ENCODE measurements at places on chromosomes 7 and 10.

DNA sequence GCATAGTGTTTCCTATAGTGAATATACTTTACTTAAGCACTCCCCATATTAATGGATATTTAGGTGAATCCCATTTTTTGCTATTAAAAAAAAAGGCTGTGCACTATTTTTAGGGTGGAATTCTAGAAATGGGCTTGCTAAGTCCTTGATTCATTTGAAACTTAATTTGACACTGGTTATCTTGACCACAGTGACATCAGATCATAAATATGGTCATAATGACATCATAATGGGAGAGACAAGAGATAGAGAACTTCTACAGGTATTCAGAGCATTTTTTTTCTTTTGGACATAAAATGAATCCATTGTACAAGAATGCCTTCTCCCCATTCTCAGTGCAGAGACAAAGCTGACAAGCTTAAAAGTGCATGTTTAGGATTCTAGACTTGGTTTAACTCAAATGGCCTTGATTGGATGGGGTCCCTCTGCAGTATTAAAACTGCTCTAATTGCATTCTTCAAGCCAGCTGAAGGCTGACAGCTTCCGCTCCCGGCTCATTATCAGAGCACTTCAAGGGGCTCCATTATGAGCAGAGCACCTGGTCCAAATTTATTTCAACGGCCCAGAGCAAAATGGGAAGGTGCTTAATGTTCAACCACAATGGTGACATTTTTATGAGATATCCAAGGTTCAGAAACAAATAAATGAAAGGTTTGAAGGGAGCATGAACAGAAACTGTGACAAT, 104.8 kb downstream of the JAZF1 start:
- no peak for DNase-seq

GRCh38 chr10:88149906-88150305, 286.5 kb downstream of the PTEN start:
- no peak for DNase-seq

GRCh38 chr7:17854261-17855047, 85.8 kb downstream of the SNX13 start:
- no peak for DNase-seq

DNA sequence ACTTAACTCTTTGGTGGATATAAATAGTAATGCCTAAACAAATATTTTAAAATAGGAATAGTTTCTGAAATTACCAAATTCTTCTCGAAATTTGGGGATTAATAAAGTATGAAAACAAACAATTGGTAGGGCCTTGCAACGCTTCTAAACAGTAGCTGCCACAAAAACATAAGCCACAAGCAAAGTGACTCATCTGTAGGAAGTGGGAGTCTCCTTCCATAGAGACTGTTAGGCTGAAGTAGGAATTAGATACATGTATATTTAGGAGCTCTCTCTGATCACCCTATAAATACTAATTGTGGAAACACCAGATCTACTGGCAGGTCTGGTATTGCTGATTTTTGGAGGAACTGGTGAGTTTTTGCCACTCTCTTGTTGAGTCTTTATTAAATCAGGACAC, 5.7 kb upstream of the LMOD2 start:
- DNase-seq: no peak

DNA sequence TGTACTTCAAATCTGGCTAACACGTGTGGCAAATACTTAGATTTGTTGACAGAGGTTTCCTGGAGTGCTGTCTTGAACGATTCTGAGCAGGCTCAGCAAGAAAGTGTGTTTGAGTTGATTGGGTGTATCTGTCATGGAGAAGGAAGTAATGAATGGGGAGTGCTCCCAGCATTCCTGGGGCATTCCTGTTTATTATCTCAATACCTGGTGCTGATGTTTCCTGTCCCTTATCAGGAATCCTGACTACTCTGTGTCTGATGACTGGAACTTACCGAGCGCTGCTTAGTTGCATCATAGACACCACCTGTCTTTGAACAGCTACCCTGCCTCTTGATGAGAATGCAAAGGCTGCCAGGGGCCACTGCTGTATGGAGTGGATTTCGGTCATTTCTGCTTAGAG, 41.0 kb upstream of the TMEM248 start:
- DNase-seq: no peak
